Cortex of kidney (tissue), 1 donor: ENCODE measurements at places on chromosomes 4 and X.

DNA sequence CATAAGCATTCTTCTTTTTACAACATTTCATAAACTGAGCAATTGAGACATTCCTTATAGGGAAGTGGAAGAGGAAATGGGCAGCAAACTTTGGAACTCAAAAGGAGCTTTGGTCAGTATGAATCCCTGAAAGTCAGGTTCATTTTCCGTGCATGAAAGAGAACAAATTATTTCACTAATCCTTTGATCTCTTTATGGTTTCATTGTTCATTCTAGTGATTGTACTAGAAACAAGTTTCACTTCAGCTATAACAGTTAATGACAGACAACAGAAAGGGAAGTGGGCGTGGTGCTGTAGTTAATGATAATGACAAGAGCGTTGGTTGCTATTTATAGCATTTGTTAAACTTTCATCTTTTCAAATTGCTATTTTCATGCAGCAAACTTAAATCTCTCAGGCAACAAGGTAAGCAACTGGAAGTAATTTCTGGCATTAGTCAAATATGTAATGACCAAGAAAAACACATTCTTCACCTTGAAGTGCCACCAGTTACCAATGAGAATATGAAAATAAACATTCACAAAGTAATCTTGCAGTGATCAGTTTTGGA is 98.4 kb downstream of the AREG start:
- DNase-seq = no peak

DNA sequence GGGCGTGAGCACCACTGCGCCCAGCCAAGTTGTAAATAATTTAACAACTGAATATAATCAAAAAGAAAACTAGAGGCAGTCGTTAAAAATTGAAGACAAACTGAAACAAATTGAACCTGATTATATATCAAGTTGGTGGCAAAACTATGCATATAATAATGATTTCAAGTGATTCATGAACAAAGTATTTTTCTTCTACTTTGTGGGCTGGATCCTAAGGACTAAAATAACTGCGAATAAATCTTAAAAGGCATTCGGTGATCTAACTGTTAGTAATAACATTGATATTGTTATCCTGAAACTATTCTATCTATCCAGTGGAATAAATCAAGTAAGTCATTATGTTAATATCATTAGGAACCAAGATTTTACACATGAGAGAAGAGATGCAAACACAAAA is 21.2 kb upstream of the USP9X start:
- DNase-seq = no peak

- DNase-seq = no peak
Observed at GRCh38 chrX:17078031-17078720, 131.7 kb downstream of the REPS2 start.

DNA sequence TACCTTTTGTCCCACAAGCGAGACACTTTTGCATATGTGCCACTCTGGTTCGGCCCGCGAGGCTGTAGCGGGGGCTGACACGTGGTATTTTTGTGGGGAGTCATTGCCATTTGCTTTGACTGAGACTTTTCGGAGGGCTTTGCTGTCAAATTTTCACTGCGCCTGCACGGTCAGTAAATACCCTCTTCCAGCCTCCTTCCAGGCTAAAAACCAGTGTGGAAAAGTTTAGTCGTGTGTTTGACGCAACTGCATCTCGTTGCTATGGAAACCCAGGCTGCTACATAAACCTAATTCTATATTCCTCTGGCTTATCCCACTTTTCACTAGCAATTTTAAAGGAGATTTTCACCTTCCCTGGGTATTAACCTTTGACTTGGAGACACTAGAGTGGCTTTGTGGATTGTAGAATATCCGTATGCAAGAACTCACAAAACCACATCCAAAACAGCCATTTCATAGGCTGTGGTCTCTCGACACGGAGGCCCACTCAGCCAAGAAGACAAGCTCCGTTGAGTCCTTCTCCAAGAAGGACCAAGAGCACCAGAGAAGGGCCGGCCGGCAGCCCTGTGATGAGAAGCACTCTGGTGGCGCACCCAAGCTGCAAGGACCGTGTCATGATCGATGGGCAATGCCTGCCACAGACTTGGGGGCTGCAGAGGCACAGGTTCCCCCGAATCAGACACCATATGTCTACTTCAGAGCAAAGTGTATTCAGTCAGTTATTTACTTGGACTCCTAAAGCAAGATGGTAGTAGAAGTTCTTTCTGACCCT is 38.4 kb upstream of the ENPP6 start:
- no peak for DNase-seq
